Stimulated activated CD8-positive, alpha-beta memory T cell treated with anti-CD3 and anti-CD28 coated beads, Interleukin-7, amount 100 ng/mL, for 1 hour (primary cell): ENCODE measurements at places on chromosomes 3 and 15.

- no peak for DNase-seq
Measured at GRCh38 chr3:175316799-175317198, 457.7 kb downstream of the NAALADL2 start.

DNA sequence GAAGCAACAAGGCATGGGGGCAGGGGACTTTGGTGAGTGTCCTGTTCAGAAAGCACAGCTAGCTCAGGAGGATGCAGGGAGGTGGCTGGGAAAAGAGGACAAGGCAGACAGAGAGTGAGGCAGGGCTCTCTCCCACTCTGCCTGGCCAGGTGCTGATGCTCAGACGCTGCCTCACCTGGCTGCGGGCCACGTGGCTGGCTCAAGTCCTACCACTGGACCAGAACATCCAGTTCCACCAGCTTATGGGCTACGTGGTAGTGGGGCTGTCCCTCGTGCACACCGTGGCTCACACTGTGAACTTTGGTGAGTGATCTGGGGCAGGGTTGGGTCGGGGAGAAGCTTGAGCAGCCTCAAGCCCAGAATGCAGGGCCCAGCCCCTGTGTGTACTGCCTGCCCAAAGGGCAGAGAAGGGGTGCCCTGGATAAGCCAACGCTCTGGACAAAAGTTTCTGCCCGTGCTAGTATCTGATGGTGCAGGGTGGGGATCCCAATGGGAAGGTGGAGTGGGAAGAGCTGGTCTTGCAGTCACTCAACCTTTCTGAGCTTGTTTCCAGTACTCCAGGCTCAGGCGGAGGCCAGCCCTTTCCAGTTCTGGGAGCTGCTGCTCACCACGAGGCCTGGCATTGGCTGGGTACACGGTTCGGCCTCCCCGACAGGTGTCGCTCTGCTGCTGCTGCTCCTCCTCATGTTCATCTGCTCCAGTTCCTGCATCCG lies 20.9 kb downstream of the NOX5 start:
- DNase-seq: no peak

GRCh38 chr3:159418571-159419526 lies 569.8 kb upstream of the IL12A start:
- no peak for DNase-seq

- no peak for DNase-seq
Measured at GRCh38 chr15:49035825-49036224, 10.4 kb downstream of the SECISBP2L start.

GRCh38 chr15:90151989-90152645 lies 49.0 kb upstream of the SEMA4B start:
- DNase-seq: no peak

GRCh38 chr15:58473724-58474123 lies 41.9 kb downstream of the LIPC start:
- DNase-seq: no peak

- DNase-seq: no peak
Measured at GRCh38 chr15:31957581-31957980, 72.7 kb upstream of the CHRNA7 start.

GRCh38 chr3:58562498-58562897 lies 14.7 kb downstream of the FAM107A start:
- DNase-seq: no peak

DNA sequence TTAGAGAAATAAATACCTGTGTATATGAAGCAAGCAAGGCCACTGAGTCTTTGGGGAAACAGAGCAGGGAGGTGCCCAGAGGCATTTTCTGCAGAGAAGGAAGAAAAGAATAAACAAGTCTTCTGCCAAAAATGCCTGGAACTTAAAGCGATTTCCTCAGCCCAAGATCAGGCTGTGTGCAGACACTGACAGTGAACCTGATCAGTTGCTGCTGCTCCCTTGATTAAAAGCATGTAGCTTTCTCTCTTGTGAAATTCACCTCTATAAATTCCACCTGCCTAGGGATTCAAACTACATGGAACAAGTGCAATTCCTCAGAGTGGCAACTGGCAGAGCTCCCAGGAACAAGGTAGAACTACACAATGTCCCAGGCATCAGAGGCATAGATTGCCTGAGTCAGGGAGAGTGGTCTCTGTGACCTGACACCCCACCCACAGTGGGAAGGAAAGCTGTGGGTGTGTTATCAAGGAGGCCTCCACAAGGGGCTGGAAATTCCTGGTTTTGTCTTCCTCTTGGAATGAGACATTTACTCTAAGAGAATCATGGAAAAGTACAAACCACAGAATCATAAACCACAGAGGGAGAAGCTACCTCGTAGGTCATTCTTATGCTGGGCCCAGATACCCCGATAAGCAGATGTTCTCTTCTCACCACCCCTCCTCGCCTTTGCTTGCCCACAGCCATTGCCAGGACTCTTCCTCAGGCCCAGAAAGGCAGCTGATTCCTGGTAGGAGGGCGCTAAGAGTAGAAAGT lies 1.8 kb upstream of the ZBTB38 start:
- no peak for DNase-seq

- DNase-seq: no peak
Measured at GRCh38 chr15:71530116-71530515, 280.2 kb upstream of the NR2E3 start.

DNA sequence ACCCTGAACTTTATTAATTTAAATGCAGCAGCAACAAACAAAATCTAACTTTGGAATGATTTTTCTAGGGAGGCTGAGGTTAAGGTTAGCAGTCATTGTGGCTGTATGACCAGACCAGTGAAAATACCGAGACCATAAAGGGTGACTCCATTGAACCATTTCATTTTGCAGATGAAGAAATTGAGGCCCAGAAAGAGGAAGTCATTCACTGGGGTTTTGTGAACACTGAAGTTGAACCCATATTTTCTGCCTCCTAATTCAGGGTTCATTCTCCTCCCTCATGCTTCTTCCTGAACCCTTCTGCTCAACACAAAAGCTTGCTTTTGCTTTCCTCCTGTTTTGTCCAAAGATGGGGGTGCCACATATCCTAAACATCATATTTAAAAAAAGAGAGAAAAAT lies 65.8 kb upstream of the PLCL2 start:
- DNase-seq: no peak
